ENCODE measurements at places on chromosomes 6 and 20.

GRCh38 chr6:112209131-112209530 lies 45.2 kb downstream of the LAMA4 start:
- DNase-seq, result no peak

- DNase-seq, result no peak
Measured at GRCh38 chr6:93293460-93293859, 125.9 kb downstream of the EPHA7 start.

GRCh38 chr6:63584566-63584965 lies 12.3 kb downstream of the LOC128125822 start:
- no peak for DNase-seq

- no peak for DNase-seq
Measured at GRCh38 chr6:128316258-128316929, 204.0 kb downstream of the PTPRK start.

DNA sequence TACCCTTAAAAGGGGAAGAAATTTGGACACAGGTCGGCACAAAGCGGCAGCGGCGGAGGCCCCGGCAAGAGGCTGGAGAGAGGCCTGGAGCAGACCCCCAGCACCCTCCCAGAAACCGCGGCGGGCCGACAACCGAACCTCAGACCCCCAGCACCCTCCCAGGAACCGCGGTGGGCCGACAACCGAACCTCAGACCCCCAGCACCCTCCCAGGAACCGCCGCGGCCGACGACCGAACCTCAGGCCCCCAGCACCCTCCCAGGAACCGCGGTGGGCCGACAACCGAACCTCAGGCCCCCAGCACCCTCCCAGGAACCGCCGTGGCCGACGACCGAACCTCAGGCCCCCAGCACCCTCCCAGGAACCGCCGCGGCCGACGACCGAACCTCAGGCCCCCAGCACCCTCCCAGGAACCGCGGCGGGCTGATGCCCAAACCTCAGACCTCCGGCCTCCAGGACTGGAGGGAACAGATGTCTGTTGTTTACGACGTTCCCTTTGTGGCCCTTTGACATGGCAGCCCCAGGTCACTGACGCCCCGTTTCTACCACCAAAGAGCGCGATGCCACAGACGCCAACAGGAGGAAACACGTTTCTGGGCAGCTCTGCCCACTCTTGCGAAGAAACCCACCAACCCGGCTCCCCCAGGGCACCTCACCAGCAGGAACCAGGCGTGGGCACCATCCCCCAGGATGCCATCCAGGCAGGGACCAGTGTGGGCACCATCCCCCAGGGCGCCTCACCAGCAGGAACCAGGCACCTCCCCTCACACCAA lies 28.4 kb downstream of the ZBTB46 start:
- no peak for DNase-seq

DNA sequence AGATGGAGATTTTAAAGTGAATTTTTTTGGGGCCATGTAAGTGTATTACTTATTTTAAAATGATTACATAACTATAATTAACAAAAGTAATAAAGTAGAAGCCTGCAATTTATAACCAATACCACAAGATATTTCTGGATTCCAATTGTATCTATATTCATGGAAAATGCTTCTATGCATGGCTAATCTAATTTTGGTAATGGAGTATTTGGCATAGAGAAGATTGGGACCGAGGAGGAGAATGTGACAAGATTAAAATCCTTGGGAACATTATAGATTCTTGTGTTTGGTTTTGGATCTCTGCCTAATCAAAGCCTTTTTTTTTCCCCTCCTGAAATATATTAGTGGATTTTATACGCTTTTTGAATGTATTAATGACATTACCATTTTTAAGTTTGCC lies 12.9 kb upstream of the TMX4 start:
- no peak for DNase-seq

DNA sequence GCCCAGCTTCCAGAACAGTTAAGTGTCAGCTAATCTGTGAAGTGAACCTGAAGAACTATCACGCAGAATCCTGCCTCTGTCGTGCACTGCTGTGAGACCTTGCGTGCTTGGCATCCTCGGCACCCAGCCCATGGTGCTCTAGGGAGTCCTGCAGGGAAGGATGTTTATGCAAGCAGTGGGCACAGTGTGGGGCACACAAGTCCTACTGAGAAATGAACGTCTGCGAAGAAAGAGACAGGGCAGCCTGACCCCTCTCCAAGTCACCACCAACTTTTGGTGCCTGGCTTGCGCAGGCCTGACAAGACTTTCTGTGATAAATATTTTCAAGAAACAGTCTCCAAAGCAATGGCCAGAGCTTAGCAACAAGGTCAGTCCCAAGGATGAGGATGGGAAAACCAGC lies 68.0 kb downstream of the MYH7B start:
- DNase-seq, result peak; percentile 32
